Ovary (tissue), 10 donors: ENCODE measurements at places on chromosomes 5 and 9. TPM values are rescaled to one million over a fixed set of nuclear protein-coding genes. Genes with fewer than 3 reads are reported as not detected.

CDX1 gene
- polyA plus RNA-seq = 0.44 TPM

PITX1 gene
- 0.45 TPM for polyA plus RNA-seq

SLC1A3 gene
- polyA plus RNA-seq = 5.2 TPM

NDUFB6 gene
- 30.3 TPM for polyA plus RNA-seq

SPINK5 gene
- polyA plus RNA-seq = 0.17 TPM

HMCN2 gene
- polyA plus RNA-seq = 0.98 TPM

ELL2 gene
- 10.1 TPM for polyA plus RNA-seq

CCIN gene
- polyA plus RNA-seq = 0.33 TPM

OSMR gene
- 47.9 TPM for polyA plus RNA-seq

TAF1L gene
- polyA plus RNA-seq = not detected

NOXA1 gene
- 7.1 TPM for polyA plus RNA-seq

BAG1 gene
- 67.8 TPM for polyA plus RNA-seq

AJM1 gene
- 0.93 TPM for polyA plus RNA-seq

WWC1 gene
- 1.5 TPM for polyA plus RNA-seq

GMCL2 gene
- not detected for polyA plus RNA-seq

PCDHGC5 gene
- 0.19 TPM for polyA plus RNA-seq

SPINK4 gene
- not detected for polyA plus RNA-seq

EFCAB9 gene
- not detected for polyA plus RNA-seq

PCDHGB4 gene
- polyA plus RNA-seq = 2.1 TPM

TEX53 gene
- polyA plus RNA-seq = not detected

LCN12 gene
- 1.1 TPM for polyA plus RNA-seq

TSSK1B gene
- polyA plus RNA-seq = not detected

PCA3 gene
- polyA plus RNA-seq = not detected

C5orf52 gene
- not detected for polyA plus RNA-seq

SLC22A5 gene
- 10.4 TPM for polyA plus RNA-seq

PCDHA12 gene
- 0.04 TPM for polyA plus RNA-seq

PCDHB2 gene
- 1.7 TPM for polyA plus RNA-seq

CCL27 gene
- polyA plus RNA-seq = 0.21 TPM

GABRA1 gene
- not detected for polyA plus RNA-seq

CKMT2 gene
- 11.4 TPM for polyA plus RNA-seq

LCN2 gene
- polyA plus RNA-seq = 0.46 TPM

PCDHGA12 gene
- polyA plus RNA-seq = 4.5 TPM

BRINP1 gene
- polyA plus RNA-seq = 0.32 TPM
